ENCODE measurements at places on chromosomes 6 and 20. TPM values are rescaled to one million over a fixed set of nuclear protein-coding genes. Genes with fewer than 3 reads are reported as not detected.
A peak's percentile ranks its signal among the peaks of the same experiment; 100 is the strongest.

IL17A gene
- total RNA-seq = not detected

BMP5 gene
- total RNA-seq = not detected

BANF2 gene
- not detected for total RNA-seq

TOX2 gene
- 1.5 TPM for total RNA-seq

MYH7B gene
- total RNA-seq = 0.38 TPM

PRPF6 gene
- 55.5 TPM for total RNA-seq

SYNJ2 gene
- 28.5 TPM for total RNA-seq

COL11A2 gene
- total RNA-seq = 1.3 TPM

SS18L1 gene
- total RNA-seq = 16.1 TPM

C6orf58 gene
- total RNA-seq = not detected

OVOL2 gene
- total RNA-seq = not detected

- no peak overlapping the region for H3K4me3 ChIP-seq
- H3K36me3 ChIP-seq = peaks cover 6% of the 10 kb centered on the region
- H3K4me1 ChIP-seq = peaks cover 5% of the 10 kb centered on the region
- DNase-seq = no peak
- H3K27ac ChIP-seq = no peak overlapping the region
- no peaks in the 10 kb centered on the region for H3K27me3 ChIP-seq
Observed at GRCh38 chr6:5765141-5765760, 241.5 kb downstream of the NRN1 start.

- DNase-seq = no peak
- H3K4me3 ChIP-seq = no peak overlapping the region
- no peaks in the 10 kb centered on the region for H3K4me1 ChIP-seq
Observed at GRCh38 chr20:46827718-46828458, 66.8 kb upstream of the EYA2 start.

DNA sequence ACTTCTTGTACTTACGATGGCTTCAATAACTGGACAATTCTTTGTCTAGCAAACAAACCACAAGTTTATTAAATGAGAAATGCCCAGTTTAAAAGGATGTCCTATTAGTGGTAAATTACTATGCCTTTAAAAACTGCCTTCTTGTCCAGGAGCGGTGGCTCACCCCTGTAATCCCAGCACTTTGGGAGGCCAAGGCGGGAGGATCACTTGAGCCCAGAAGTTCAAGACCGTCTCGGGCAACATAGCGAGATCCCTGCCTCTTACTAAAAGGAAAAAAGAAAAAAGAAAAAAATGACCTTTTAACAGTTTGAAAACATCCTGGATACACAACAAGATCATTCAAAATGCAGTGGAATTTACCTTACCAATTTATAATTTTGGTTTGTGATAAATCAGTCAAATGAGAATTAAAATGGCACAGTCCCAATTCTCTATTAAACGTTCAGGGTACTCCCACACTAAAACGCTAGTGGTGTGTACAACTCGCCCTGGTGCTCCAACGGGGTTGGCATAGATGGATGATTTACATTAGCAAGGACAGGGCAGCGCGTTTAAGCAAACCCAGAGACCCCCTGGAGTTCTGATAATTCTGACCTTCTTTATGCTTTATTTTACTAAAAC, 2.3 kb downstream of the ZBTB2 start:
- DNase-seq = peak; percentile 44
- peaks cover 54% of the 10 kb centered on the region for H3K4me1 ChIP-seq
- peak overlapping the region; percentile 94 for H3K4me3 ChIP-seq
- peak overlapping the region; percentile 95 for H3K27ac ChIP-seq

- H3K36me3 ChIP-seq = no peaks in the 10 kb centered on the region
- no peak for DNase-seq
- H3K27ac ChIP-seq = no peak overlapping the region
- no peak overlapping the region for H3K4me3 ChIP-seq
Observed at GRCh38 chr6:115706324-115706723, 354.4 kb downstream of the FRK start.

DNA sequence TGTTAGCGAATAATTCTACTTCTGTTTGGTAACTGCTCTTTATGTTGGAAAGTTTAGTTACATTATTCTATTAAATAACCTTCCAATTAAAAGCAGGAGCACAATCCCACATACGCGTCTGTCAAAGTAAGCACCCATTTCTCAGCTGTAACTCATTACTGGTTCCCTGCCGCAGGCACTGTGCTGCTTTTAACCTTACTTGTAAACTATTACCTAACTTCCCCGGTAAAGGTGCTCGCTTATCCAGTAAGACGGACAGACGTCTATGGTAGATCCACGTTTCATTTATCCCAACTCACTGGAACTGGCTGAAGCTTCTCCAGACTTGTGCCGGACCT, 529 bp upstream of the ENPP4 start:
- peaks cover 32% of the 10 kb centered on the region for H3K4me1 ChIP-seq
- peak; percentile 37 for DNase-seq
- H3K27me3 ChIP-seq = no peaks in the 10 kb centered on the region

GRCh38 chr20:21361266-21361665, 36.1 kb downstream of the NKX2-4 start:
- H3K27ac ChIP-seq = no peak overlapping the region
- no peak for DNase-seq
- H3K27me3 ChIP-seq = no peaks in the 10 kb centered on the region
- peaks cover 17% of the 10 kb centered on the region for H3K4me1 ChIP-seq
- H3K36me3 ChIP-seq = peaks cover 42% of the 10 kb centered on the region
- H3K4me3 ChIP-seq = no peak overlapping the region

- H3K27ac ChIP-seq = no peak overlapping the region
- no peak overlapping the region for H3K4me3 ChIP-seq
- H3K4me1 ChIP-seq = peaks cover 30% of the 10 kb centered on the region
- peaks cover 2% of the 10 kb centered on the region for H3K36me3 ChIP-seq
Observed at GRCh38 chr6:131629651-131630050, 1.6 kb upstream of the MED23 start.

GRCh38 chr6:53598265-53598907, 53.5 kb upstream of the GCLC start:
- H3K4me3 ChIP-seq = no peak overlapping the region
- H3K36me3 ChIP-seq = peaks cover 2% of the 10 kb centered on the region
- H3K27me3 ChIP-seq = no peaks in the 10 kb centered on the region

GRCh38 chr6:140276719-140277118, 902.3 kb upstream of the CITED2 start:
- no peaks in the 10 kb centered on the region for H3K4me1 ChIP-seq
- no peak overlapping the region for H3K27ac ChIP-seq
- no peaks in the 10 kb centered on the region for H3K36me3 ChIP-seq
- H3K27me3 ChIP-seq = peaks cover 7% of the 10 kb centered on the region

DNA sequence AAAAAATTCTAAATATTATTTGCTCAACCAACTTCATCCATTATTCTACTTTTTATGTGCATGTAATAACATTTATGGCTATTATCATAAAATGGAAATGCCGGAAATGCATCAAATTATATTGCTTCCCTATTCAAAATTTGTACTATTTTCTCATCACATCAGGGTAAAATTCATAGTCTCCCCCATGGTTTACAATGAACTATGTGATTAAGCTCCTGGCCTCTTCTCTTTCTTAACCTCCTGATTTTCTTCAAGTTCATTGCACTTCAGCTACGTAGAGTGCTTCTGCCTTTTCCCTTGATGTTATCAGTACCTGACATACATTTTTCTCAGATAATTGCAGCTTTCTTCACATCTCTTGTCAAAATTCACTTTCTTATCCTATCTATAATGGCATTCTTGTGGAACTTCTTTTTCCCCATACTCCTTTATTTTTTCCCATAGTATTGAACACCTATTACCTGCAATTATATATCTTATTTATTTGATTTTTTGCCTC, 699.1 kb upstream of the ADGRB3 start:
- no peak overlapping the region for H3K27ac ChIP-seq
- no peaks in the 10 kb centered on the region for H3K4me1 ChIP-seq
- no peak for DNase-seq
- H3K4me3 ChIP-seq = no peak overlapping the region

- no peaks in the 10 kb centered on the region for H3K27me3 ChIP-seq
- no peak overlapping the region for H3K27ac ChIP-seq
- no peak overlapping the region for H3K4me3 ChIP-seq
- H3K36me3 ChIP-seq = peaks cover 84% of the 10 kb centered on the region
Observed at GRCh38 chr6:31626952-31627351, 6.4 kb downstream of the PRRC2A start.

GRCh38 chr6:168458101-168458500, 17.1 kb downstream of the SMOC2 start:
- DNase-seq = no peak
- H3K4me3 ChIP-seq = no peak overlapping the region
- no peaks in the 10 kb centered on the region for H3K36me3 ChIP-seq
- H3K27me3 ChIP-seq = peaks cover 12% of the 10 kb centered on the region
- H3K27ac ChIP-seq = no peak overlapping the region

GRCh38 chr20:53679597-53680309, 86.1 kb upstream of the ZNF217 start:
- DNase-seq = no peak
- peaks cover 28% of the 10 kb centered on the region for H3K4me1 ChIP-seq
- H3K36me3 ChIP-seq = no peaks in the 10 kb centered on the region
- peak overlapping the region; percentile 44 for H3K27ac ChIP-seq
- H3K4me3 ChIP-seq = no peak overlapping the region
- no peaks in the 10 kb centered on the region for H3K27me3 ChIP-seq

DNA sequence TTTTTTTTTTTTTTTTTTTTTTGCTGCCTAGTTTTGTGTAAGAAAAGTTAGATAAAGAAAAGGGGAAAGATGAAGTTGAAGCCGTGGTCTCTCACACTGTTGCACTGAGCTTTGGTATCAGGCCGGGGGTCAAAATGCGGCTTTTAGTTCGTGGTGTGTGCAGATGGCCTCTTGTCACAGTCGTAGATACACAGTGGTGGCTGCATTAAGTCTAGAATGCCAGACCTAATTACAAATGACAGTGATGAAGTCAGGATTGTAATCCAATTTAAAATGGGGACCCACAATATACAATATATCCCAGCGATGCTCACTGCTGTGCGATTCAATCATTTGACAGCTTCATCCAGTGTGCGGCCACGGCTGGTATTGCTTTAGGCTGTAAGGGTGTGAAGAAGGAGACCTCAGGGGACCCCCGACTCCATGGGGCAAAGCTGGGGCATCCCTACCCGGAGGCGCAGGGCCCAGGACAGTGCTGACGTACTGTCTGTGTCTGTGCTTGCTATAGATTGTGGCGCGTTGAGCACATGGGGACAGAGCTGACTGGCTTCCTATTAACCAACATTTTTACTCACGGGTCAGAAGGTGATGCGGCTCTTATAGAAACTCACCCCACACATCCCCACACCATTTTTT, 210.0 kb upstream of the SOX4 start:
- no peak for DNase-seq
- peaks cover 1% of the 10 kb centered on the region for H3K27me3 ChIP-seq
- no peaks in the 10 kb centered on the region for H3K4me1 ChIP-seq

DNA sequence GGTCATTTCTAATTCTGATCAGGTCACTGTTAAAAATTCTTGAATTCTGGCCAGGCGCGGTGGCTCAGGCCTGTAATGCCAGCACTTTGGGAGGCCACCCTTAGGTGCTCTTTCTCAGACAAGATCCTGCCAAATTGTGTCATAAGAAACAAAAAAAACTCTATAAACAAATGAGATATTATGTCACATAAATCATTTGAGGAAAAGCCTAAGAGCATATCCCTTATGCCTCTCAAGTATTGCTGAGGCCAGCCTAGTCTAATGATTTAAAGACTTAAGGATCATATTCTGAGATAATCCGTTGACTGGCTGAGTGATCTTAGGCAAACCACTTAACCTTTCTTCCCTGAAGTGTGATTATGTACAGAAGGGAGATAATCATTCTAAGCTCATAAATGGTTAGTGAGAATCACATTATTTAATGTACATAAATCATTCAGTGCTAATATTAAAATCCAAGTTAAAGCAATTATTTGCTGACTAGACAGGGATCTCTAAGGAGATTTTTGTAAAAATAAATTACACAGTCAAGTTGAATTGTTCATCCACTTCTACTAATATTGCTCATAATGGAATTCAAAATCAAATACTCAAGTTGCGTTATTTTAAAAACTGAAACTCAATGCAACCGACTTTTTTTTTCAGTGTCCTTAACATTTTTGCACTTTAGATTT, 365.4 kb downstream of the PHF3 start:
- H3K27me3 ChIP-seq = no peaks in the 10 kb centered on the region
- no peaks in the 10 kb centered on the region for H3K36me3 ChIP-seq
- H3K4me1 ChIP-seq = no peaks in the 10 kb centered on the region

DNA sequence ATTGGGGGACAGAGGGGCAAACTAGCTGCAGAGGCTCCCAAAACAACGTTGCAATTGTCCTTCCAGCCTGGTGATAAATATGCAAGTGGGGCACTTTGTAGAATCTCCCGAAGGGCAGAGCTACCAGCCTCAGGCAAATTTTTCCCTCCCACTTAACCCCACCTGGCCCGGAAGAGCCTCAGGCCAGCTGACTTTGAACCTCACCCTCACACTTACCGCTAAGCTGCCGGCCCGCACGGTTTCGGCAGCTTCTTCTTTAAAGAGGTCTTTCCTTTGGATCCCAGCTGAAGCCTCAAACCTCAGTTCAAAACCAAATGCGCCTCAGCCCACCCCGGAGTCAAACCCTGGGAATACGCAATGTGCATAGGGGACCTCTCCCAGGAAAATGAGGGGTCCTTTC, 2.5 kb downstream of the OVOL2 start:
- H3K4me1 ChIP-seq = peaks cover 6% of the 10 kb centered on the region
- H3K27ac ChIP-seq = no peak overlapping the region
- H3K36me3 ChIP-seq = no peaks in the 10 kb centered on the region

- no peak overlapping the region for H3K27ac ChIP-seq
- H3K4me1 ChIP-seq = no peaks in the 10 kb centered on the region
- no peaks in the 10 kb centered on the region for H3K36me3 ChIP-seq
- no peak for DNase-seq
- no peak overlapping the region for H3K4me3 ChIP-seq
Observed at GRCh38 chr6:79604583-79605037, 26.5 kb upstream of the SH3BGRL2 start.

- H3K27ac ChIP-seq = no peak overlapping the region
- no peaks in the 10 kb centered on the region for H3K4me1 ChIP-seq
- no peak overlapping the region for H3K4me3 ChIP-seq
Observed at GRCh38 chr6:56311061-56311460, 63.7 kb upstream of the COL21A1 start.

DNA sequence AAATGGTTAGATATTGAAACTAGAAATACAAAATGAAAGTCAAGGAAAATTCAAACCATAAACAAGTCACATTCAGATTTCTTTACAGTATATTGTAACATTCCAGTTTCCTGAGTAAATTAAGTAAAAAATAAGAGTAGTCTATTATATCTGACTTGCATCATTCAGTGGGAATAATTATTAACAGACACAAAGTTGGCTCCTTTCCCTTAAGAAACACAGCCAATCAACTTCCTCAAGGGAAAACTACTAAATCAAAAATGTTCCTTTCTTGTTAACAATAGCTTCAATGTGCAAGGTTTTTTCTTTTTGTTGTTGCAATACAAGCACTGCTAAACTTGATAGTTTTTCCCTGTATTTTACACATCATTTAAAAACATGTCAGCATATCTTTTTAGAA, 33.2 kb downstream of the DNAAF9 start:
- DNase-seq = no peak
- no peaks in the 10 kb centered on the region for H3K4me1 ChIP-seq
- peaks cover 6% of the 10 kb centered on the region for H3K36me3 ChIP-seq
- no peaks in the 10 kb centered on the region for H3K27me3 ChIP-seq

DNA sequence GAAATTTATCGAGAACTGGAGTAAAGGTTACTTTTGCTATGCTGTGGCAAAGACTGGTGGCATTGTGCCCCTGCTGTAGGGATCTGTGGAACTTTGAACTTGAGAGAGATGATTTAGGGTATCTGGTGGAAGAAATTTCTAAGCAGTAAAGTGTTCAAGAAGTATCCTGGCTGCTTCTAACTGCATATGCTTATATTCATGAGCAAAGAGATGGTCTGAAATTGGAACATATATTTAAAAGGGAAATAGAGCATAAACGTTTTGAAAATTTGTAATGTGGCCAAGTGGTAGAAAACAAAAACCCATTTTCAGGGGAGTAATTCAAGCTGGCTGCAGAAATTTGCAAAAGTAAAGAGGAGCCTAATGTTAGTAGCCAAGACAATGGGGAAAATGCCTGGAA, 12.3 kb upstream of the UFL1 start:
- H3K27ac ChIP-seq = no peak overlapping the region
- no peaks in the 10 kb centered on the region for H3K27me3 ChIP-seq
- H3K4me1 ChIP-seq = no peaks in the 10 kb centered on the region
- H3K36me3 ChIP-seq = peaks cover 28% of the 10 kb centered on the region
- no peak overlapping the region for H3K4me3 ChIP-seq
